ENCODE measurements at places on chromosomes 13 and 19.

DNA sequence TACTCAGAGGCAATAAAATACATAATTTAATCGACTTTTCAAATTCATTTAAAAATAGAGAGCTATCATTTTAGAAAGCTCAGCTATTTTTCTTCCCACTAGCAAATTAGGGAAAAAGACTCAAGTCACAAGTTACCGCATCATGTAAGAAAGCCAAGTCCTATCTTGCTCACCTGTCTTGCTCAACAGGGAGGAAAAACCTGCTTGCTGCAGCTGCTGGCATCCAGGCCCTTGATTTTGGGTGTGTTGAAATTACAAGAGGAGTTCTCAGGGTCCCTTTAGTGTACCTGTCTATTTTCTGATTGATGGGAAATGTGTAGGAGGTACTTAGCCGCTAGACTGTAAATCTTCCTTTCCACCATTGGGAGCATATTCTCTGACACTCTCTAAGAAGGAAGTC, 22.2 kb downstream of the SLC10A2 start:
- no peak for DNase-seq

DNA sequence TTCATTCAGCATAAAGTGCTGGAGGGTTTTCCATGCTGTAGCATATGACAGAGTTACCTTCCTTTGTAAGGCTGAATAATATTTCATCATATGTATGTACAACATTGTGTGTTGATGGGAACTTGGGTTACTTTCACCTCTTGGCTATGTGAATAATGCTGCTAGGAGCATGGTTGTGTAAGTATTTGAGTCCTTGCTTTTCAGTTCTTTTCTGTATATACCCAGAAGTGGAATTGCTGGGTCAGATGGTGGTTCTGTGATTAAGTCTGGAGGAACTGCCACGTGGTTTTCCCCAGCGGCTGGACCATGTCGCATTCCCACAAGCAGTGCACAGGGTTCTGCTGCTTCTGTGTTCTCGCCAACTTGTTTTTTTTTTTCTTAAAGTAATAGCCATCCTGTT, 101.2 kb upstream of the TEX29 start:
- no peak for DNase-seq

DNA sequence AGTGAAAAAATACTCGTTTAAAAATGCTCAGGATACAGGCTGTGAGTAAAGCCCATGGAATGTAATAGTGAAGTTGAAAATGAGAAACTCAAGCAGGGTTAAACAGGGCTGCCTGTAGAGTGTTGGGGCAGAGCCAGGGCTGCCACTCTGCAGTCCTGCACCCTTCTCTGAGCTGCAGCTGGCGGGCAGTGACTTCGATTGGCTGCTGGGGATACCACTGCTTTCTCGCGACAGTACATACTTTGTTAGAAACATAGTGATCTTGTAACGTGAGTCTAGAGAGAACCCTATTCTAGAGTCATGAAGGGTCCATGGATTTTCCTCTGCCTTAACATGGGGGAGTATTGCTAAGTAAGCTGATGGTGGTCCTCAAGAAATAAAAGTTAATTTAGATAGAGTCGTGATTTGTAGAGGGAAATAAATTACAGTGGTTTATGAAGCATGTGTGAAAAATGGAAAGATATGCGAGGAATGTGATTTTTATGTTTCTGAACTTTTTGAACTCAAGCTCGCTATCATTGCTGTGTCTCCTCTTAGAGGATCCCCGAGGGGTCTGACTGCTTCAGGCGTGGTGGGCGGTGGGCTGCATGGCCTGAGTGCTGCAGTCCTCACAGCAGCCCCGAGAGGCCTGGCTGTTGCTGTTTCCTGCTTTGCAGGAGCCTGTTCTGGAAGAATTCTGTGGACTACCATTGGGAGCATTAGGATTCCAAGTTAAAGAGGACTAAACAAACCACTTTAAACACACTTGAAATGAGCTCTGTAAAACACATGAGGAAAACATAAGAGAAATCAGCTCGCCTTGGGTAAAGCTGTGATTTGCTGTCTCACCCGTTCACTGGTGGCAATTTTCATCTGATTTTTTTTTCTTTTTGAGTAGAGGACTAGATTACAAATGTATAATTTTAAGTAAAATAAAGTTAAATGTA, 95.7 kb downstream of the ARHGEF7 start:
- DNase-seq = no peak

GRCh38 chr13:50676602-50677001, 166.9 kb downstream of the DLEU7 start:
- DNase-seq = no peak

- DNase-seq = no peak
Observed at GRCh38 chr19:50567882-50568727, at the start of gene LRRC4B. Gene LRRC4B (minus strand): TSS chr19:50568435. CDS start chr19:50548838, 19,597 bp downstream.

GRCh38 chr13:113187263-113187669, 21.2 kb downstream of the PCID2 start:
- DNase-seq = no peak

DNA sequence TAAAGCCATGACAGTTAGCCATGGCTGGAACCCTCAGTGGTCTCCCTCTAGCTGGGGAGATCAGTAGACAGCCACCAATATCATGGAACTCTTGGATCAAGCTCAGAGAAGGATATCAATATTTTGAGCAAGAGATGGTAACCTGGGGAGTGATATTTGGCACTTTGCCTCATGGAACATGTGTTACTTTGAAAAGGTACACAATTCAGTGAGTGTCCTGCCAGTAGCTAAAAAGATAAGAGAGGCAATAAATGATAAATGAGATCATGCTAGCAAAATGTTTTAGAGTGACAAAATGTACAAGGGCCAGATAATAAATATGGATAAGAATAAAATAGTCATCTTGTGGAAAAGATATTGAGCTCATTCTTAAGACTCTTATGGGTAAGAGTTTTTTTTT, 1618.7 kb downstream of the OLFM4 start:
- DNase-seq = no peak

DNA sequence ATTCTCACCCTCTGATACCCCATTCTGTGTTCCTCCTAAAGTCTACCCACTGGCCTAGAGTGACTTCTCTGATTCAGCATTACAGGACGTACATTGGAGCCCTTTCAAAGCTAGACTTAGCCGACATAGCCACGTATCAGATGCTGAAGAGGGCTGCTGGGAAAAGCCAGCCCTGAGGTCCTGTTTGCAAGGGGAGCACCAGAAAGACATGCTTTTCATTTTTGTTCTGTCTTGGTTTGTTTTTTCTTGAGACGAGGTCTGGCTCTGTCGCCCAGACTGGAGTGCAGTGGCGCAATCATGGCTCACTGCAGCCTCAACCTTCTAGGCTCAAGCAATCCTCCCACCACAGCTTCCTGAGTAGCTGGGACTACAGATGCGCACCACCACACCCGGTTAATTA, 6.3 kb upstream of the ZSWIM4 start:
- DNase-seq = no peak

- no peak for DNase-seq
Observed at GRCh38 chr13:24225930-24226329, 65.4 kb downstream of the SPATA13 start.

DNA sequence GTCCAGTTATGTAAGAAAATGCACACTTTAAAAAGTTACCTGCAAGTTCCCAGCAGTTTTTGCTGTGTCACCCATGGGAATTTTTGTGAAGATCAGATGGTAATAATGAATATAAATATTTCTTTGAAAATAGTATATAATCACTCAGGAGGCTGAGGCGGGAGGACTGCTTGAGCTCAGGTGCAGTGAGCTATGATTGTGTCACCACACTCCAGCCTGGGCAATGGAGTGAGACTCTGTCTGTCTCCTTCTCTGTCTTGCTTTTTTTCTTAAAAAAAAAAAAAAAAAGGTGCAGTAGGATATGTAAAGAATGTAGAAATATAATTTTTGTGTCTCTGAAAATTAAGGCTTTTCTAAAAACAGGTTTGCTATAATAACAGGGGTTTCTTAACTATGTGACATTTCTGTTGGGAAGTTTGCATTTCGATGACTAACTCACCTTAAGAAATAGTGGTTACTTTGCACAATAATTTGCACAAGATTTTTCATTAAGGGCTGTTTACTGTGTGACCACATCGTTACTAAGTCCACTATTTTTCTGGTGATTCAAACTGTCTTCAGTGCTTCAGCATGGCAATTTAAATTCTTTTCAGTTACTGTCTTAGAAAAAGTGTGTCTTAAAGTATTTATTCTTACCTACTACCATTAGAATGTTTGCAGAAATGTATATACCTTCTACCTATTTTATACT, 37.3 kb downstream of the DNAJC3 start:
- no peak for DNase-seq

DNA sequence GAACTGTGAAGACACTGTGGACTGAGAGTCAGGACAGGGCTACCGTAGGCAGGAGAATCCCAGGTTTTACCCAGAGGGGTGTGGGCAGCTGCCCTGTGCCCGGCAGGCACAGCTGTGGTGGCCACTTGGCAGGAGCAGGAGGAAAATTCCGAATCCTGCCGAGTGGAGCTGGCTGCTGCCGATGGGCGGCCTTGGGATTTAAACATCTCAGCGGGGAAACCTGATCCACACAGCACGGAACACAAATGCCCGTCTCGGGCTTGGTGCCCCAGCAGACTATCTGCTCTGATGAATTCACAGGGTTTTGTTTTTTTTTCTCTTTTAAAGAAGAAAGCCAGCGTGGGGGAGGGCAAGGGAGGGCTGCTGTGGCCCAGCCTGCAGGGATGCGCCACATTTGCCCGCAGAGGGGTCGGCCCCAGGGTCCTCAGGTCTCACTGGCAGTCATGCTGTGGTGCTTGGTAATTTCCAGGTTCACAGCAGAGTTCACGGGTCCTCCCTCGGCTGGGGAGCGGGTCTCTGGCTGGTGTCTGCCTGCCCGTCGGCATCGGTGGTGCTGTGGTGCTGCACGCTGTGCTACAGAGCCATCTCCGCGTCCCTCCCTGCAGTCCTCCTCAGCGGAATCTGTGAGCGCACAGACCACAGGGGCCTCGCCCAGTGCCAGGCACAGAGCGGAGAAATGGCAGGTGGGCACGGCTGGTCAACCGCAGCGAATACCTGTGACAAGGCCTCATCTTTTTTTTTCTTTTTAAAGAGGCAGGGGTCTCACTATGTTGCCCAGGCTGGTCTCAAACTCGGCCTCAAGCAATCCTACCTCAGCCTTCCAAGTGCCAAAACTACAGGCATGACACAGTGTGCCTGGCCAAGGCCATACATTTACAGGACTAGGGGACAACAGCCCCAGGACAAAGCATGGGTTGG, 28.1 kb downstream of the MPND start:
- DNase-seq = no peak

DNA sequence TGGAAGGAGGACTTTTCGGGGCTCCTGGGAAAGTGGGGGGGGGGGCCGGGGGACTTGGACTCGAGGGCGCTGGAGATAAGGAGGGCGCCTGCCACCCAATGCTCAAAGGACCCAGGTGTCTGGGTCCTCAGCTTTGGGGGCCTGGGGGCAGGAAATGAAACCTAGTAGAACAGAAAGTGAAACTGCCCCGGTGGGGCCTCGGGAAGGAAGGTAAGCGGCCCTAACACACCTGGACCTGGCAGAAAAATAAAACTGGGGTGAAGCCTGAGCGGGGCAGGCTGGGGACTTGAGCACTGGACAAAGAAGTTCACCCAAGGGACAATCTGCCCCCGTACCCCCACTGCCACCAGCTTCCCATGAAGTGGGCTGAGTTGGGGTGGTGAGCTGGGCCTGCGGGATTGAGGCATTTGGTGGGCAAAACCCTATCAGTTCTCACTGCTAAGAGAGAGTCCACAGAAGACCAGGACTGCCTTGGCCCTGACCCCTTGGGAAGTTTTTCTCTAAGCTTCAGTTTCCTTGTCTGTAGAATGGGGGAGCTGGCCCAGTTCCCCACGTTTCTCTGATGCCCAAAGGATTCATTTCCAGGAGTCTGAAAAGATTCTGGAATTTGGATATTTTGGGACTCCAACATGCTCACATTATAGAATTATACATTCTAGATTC, 2.3 kb downstream of the PRKD2 start:
- no peak for DNase-seq

DNA sequence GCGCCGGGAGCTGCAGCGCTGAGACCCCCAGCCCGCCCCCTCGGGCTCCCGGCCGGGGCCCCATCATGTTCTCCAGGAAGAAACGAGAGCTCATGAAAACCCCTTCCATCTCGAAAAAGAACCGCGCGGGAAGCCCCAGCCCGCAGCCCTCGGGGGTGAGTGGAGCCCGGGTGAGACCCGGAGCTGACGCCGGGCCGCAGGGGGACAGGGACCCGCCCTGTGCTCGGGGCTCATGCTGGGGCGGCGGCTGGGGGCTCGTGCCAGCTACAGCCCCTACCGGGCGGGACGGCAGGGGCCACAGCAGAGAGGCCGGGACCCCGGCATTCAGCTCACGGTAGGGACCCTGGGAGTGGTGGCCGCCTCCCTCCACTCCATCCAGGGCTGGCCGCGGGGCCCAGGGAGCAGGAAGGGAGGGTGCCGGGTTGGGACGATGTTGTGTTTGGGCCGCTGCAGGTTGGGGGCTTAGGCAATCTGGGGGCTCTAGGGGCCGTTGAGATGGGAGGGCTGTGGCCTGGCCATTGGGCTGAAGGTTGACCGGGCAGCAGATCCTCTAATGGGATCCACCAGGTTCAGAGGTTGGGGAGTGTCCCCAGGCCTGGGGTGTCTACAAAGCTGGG, 482 bp downstream of the ARHGAP45 start:
- no peak for DNase-seq

DNA sequence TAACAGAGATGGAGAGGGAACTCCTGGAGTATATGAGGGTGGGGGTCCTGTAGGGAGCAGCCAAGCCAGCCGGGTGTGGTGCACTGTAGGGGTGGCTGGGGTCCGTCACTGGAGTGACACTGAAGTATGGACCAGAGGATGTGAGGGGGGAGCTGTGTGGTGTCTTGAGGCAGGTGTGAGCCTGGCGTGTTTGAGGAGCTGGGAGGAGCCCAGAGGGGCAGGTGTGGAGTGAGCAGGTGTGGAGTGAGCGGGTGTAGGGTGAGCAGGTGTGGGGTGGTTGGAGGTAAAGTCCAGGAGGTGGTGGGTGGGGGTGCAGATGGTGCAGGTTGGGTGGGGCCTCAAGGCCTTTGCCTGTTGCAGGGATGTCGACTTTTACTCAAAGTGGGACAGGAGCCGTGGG, 5.9 kb downstream of the B3GNT8 start:
- no peak for DNase-seq

DNA sequence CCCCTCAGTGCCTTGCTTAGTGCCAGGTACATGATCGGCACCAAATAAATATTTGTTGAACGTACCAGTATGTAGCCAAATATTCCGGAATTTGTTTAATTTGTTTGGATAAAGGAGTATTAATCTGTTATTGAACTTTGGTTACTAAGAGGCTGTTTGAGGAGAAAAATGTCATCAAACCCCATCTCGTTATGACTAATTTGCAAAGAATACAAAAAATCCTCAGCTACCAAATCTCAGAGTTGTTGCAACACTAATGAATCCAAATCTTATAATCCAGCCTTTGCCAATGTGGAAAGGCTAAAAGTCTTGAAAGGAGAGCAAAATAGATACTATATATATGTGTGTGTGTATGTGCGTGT, 79.5 kb downstream of the KLF5 start:
- no peak for DNase-seq

- DNase-seq = peak; percentile 48
Observed at GRCh38 chr13:59677966-59678814, 485.5 kb downstream of the DIAPH3 start.

Measured in NCI-H526 treated with DMSO at 0.1 percent for 48 hours (cell line).